Heart left ventricle (tissue), 16 donors: ENCODE measurements at places on chromosomes 7 and 10. TPM values are rescaled to one million over a fixed set of nuclear protein-coding genes. Genes with fewer than 3 reads are reported as not detected.
A peak's percentile ranks its signal among the peaks of the same experiment; 100 is the strongest.

The ITGA8 gene
- 4.3 TPM for total RNA-seq

The SEC24C gene
- total RNA-seq, result 53.6 TPM

- DNase-seq, result no peak
Measured at GRCh38 chr10:113058523-113059370, 108.7 kb downstream of the TCF7L2 start.

DNA sequence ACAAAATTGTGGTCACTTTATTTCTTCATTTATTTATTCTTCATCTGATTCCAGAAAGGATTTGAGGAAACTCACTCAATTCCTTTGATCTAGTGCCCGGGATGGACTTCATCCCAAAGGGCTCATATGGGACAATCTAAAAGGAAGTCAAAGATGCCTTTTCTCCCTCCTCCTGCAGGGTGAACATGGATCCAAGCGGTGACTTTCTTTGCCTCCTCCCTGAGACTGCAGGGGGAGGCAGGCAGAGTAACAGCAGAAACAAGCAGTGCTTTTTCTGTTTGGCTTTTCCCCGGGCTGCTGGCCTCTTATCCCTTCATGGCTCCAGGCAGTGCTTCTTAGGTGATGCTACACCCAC lies 10.0 kb upstream of the DNMBP start:
- DNase-seq, result no peak

DNA sequence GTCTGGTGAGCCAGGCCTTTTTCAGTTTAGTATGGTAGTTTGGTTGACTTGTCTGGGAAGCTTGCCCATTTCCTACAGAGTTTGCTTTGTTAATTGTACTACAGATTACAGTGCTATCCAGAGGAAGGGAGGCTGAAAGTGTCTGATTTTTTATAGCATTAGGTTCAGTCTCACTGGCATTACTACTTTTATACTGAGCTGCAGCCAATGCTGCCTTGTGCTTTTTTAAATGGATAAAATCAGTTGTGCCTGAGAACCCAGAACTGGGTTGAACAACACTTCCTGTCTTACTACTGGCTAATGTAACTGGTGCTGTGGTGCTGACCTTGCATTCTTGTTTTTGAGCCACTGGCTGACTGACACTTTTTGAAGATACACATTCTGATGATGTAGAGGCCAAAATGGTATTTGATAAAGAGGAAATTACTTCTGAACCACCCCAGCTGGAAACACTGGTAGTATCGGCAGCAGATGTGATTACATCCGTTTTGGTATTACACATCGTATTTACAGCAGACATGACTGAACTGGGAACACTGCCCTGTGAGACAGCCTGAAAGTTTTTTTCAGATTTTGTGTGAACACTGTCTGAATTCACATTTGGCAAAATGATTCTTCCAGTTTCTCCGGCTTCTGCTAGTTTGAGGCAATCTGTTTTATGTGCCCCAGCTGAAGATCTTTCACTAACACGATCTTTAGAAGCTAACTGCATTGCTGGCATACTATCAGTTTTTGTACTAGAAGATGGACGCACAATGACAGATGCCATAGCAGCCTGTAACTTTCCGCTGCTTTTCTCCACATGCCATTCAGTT lies 74.1 kb downstream of the NRBF2 start:
- DNase-seq, result peak; percentile 40
